NCI-H774 (cell line): ENCODE measurements at places on chromosomes 5 and 9.

DNA sequence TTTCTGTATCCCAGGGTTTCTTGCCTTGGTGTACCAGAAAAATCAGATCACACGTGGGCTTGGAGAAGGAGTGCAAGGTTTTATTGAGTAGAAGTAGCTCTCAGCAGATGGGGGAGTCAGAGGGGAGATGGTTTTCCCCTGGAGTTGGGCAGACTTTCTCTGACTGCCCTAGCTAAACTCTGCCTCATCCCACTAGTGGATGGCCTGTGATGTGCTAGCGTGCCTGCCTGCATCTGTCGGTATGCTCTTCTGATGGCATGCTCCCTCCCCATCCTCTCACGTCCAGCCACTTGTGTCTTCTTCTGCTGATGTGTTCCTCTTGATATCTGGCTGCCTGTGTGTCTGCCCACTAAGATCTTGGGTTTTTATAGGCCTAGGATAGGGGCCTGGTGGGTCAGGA is 616.1 kb upstream of the RGMB start:
- no peak for DNase-seq

DNA sequence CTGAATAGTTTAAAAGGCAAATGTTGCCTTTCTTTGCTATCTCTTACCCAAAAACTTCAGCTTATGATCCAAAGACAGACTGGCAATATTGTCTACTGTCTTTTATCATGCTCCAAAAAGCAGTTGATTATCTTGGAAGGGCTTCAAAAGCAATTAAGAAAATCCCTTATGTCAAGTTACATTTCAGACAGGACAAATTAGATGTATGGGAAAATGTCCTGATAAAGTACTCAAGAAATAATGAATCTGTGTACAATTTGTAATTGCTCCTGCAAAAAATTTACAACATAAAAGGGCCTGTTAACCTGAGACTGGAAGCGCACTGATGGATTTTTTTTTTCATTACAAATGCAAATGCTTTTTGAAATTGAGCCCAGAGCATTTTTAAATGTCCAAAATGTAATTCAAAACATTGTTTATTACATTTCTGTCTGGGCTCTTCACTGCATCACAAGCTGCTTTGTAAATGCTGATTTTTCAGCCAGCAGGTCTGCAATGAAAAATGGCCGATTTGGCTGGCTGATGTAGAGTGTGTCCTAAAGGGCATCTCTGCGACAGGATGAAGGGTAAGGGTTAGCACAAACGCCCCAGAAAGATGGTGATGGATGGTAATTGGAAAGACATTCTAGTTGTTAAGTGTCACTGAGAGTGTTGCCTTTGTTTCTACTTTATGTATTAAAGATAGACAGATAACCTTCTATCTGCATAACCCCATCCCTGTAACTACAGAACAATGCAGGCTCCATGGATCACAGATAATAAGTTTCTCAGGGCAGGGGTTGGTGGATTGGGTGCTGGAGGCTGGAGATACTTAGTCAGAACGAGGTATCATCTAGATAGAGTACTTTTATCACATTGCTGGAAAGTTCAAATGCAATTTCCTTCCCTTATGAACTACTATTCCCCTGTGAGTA is 27.0 kb downstream of the MAT2B start:
- no peak for DNase-seq

DNA sequence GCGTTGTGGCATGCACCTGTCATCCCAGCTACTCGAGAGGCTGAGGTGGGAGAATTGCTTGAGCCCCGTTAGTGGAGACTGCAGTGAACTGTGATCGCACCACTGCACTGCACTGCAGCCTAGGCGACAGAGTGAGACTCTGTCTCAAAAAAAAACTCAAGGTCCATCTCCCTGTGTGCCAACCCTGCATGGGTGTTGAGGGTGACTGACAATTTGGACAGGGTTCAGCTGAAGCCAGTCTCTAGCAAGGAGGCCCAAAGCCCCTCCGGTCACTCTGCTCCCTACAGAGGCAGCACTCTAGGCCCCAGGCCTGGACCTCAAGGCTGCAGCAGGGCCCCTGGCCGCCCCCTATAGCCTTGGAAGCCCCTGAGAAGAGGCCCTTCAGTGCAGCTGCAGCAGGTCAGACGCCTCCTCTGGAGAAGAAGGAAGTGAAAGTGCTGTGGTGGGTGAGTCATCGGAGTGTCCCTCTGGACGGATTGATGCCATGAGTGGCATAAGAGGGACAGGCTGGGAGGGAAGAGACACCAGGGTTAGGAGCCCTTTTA is 39.2 kb upstream of the NEK6 start:
- DNase-seq = no peak

GRCh38 chr5:72208324-72208926 is 101.2 kb downstream of the MAP1B start:
- DNase-seq = no peak

GRCh38 chr5:120545951-120546350 is 81.9 kb downstream of the PRR16 start:
- no peak for DNase-seq

DNA sequence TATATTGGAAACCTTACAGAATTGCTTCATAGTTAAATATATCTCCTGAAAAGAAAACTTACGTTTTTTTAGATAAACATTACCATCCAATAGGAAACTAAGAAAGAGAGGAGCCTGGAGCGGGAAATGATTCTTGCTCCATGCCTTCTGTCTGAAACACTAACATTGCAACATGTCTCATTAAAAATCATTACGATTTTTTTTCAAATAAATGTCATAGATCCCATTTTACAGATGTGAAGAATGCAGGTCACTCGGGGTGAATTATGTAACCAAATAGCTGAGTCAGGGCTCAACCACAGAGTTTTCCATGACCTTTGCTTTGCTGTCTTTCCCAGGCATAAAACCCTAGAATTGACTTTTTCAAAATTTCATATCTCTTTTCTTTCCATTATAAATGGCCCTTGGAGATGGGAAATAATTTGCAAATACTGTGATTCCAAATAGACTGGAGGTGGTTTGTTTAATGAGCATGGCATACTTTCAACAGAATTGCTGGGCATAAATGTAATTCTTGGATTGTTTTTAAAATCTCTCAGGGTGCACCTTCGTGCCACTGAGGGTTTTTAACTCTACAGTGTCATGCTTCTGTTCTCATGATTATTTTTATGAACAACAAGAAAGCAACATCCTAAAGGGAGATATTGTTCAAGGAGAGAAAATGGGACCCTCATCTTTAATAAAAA is 302.8 kb downstream of the EBF1 start:
- DNase-seq = no peak

DNA sequence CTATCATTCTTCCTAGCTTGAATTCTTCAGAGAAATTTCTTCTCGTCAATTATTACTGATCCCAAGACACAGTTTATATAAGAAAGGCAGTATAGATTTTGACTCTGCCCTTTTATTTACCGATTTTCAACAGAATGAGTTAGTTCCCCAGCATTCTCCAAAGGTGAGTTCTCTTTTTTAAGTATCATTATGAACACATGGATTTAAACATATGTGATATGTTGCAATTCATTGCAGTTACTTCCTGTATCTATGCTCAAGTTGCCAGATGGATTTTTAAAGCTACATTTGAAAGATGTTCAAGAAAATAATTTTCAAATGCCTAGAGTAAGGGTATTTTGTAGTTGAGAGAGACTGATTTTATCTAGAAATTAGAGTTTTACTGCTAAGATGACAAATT is 8.4 kb downstream of the WDR41 start:
- no peak for DNase-seq

DNA sequence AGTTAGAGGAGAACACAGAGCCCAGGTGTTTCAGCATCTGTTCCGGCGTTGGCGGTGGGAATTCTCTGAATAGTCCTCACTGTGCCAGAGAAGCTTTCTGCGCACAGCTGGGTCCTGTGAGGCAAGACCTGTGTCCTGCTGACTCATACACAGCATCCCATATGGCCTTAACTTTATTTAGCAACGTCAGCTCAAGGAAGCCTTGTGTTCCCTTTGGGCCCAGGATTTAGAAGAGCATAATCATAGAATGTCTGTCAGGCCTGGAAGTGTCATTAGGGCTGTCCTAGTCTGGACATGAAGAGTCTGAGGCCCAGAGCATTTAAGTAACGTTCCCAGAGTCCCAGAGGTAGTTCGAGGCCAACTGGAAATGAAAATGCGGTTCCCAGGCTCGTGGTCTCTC is 188.6 kb upstream of the DMRT1 start:
- no peak for DNase-seq

- DNase-seq = no peak
These were observed 27.0 kb upstream of the TMOD1 start for GRCh38 chr9:97474372-97474925.

- no peak for DNase-seq
These were observed 46.8 kb downstream of the ITGA2 start for GRCh38 chr5:53035868-53036381.
